ENCODE measurements at places on chromosomes 7 and 10. TPM values are rescaled to one million over a fixed set of nuclear protein-coding genes. Genes with fewer than 3 reads are reported as not detected.

ECHDC3 gene
- total RNA-seq: 2.6 TPM

SHH gene
- total RNA-seq: 0.10 TPM

NEUROG3 gene
- total RNA-seq: not detected

TMEM229A gene
- not detected for total RNA-seq

Data from mononuclear cell (primary cell).